MCF 10A (cell line): ENCODE measurements at places on chromosomes 1 and 21. TPM values are rescaled to one million over a fixed set of nuclear protein-coding genes. Genes with fewer than 3 reads are reported as not detected.

The PPM1J gene
- total RNA-seq = 0.88 and 1.5 TPM in 2 replicates

The LIPI gene
- total RNA-seq = not detected in 2 replicates

The COL9A2 gene
- not detected in 2 replicates for total RNA-seq

The FMOD gene
- not detected in 2 replicates for total RNA-seq

The AGL gene
- total RNA-seq = 8.9 and 9.1 TPM in 2 replicates

The UTS2 gene
- not detected in 2 replicates for total RNA-seq

The TMIGD3 gene
- total RNA-seq = not detected in 2 replicates

The RPTN gene
- not detected in 2 replicates for total RNA-seq

The NEK2 gene
- total RNA-seq = 33.4 and 44.5 TPM in 2 replicates

The PRELP gene
- not detected in 2 replicates for total RNA-seq

The ELF3 gene
- total RNA-seq = 0.10 and 0.33 TPM in 2 replicates

DNA sequence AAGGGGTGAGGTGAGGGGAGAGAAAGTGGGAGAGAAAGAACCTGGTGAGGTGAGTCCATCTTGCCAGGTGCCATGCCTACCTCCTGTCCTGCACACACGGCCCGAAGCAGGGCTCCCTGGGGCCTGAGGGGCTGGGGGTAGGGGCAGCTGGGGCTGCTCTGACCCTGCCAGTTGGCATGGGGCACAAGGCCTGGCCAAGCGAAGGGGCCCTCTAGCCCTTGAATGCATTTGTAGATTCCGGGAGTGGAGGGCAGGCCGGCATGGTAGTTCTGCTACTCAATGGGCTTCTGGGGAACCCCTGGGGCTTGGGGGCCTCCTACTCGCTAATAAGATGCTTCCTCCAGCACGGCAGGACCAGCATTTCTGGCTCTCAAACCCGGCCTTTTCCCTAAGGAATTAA lies 3.6 kb upstream of the PRDM16 start:
- DNase-seq = no peak

- DNase-seq = peak; percentile 80
Measured at GRCh38 chr1:89907727-89908212, 86.9 kb downstream of the LRRC8D start.

- peak; percentile 37 for DNase-seq
Measured at GRCh38 chr1:7389906-7390603, 381.0 kb upstream of the VAMP3 start.

- no peak for DNase-seq
Measured at GRCh38 chr1:31627301-31627929, 9.9 kb downstream of the HCRTR1 start.

DNA sequence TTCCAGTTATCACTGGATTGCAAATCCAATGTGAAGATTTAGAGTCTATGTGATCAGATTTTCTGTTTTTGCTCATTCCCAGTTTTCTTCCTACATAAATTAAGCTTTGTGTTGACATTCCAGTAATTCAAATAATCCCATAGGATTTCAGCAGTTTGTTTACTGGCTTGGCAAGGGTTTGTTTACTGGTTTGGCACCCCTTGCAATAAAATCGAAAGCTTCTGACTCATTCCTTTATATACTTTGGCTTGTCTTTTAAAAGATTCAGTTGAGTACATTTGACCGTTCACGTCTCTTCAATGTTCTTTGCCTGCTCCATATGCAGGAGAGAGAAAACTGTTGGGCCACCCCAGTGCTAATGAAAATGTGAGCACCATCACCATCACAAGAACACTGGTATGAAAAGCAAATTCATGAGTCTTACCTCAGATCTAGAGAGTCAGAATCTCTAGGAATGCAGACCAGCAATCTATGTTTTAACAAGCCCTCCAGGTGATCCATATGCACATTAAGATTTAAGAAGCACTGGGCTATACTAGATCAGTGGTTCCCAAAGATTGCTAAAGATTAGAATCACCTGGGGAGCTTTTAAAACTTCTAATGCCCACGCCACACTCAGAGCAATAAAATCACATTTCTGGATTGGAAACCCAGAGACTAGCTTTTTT lies 32.8 kb downstream of the ZC3H11B start:
- peak; percentile 36 for DNase-seq

DNA sequence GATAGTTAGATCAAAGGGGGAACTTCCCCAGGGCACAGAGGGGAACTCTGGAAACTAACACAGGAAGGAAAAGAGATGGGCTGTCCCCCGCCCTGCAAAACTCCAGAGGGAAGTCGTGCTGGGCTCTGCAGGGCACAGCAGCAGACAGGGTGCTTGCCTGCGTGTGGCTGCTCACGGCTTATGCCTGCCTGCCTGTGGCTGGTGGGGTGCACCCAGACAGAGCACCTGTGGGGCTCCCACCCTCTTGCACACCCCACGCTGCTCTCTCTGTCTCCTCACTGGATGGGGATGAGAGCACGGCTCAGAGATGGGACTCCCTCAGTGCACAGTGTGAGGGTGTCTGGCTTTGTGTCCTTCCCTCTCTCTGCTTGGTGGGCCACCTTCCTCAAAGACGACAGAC lies 13.5 kb upstream of the ETV3L start:
- no peak for DNase-seq

DNA sequence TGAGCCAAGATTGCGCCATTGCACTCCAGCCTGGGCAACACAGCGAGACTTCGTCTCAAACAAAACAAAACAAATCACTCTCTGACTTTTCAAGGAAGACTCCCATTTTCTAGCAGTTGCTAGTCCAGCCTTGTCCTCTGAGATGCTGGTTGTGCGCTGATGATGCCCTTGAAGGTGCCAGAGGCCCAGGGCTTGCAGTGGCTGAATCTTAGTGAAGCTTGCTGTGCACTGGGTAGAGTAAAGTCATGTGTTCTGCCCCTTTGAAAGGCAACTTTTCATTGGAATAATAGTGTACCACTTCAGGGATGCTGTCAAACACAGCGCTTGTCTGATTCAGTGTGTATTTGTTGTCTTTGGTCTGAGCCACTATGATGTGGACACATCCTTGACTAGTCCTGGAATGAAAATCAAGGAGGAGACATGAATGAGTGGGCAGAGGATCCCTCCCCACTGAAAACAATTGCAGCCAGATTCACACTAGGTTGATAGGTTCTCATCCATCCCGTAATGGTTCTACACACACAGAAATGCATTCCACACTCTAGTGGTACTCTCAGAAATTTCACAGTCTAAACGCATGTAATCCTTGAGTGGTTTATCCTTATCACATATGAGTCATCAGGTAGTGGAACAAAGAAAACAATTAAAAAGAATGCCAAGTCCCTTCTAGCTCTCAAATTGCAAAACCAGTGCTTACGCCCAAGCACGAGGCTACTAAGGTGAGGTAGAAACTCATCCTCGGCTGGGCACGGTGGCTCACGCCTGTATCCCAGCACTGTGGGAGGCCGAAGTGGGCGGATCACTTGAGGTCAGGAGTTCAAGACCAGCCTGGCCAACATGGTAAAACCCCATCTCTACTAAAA lies 17.8 kb upstream of the TDRD10 start:
- DNase-seq = peak; percentile 79

- no peak for DNase-seq
Measured at GRCh38 chr1:18877282-18877681, 17.8 kb upstream of the TAS1R2 start.

DNA sequence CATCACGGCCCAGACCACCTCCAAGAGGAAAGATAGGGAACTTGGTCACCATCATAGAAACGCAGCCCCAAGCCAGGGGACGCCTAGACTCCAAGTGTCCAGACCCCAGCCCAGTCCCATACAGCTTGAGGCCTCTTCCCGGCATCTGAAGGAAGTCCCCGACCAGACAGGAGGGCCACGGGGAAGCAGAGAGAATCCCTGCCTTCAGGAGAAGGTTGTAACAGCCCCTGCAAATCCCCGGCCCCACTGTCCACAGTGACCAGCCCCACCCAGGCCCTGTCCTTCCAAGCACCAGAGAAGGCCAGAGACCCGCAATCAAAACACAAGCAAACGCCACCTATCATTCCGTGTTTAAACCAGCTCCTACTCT lies 1.7 kb downstream of the SLC19A1 start:
- no peak for DNase-seq

DNA sequence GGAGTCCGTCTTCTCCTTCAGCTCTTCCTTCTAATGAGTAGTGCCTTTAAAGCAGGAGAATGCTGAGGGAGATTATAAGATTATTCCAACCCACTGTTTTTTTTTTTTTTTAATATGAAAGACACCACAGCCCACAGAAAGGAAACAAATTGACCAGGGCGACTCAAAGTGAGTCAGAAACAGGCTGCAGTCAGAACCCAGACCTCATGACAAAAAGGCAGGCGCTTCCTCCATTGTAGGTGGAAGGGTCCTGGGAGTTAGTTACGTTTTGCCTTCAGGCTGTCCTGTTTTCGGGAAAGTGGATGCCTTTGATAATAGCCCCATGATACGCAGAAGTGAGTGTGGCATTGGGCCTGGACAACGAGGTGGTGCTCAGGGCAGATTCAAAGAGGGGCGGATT lies 21.0 kb downstream of the PLXNA2 start:
- no peak for DNase-seq

DNA sequence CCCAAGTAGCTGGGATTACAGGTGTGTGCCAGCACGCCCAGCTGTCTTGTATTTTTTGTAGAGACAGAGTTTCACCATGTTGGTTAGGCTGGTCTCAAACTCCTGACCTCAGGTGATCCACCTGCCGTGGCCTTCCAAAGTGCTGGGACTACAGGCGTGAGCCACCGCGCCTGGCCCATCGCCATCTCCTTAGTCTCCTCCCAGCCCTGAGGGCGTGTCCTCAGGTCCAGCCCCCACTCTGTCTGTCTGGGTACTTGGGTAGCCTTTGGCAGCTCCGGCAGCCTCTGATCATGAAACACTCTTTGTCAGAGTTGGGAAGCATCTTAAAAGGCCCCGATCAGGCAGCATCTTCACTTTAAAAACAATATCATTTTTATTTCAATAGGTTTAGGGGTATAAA lies 90.3 kb upstream of the DISP3 start:
- DNase-seq = no peak

DNA sequence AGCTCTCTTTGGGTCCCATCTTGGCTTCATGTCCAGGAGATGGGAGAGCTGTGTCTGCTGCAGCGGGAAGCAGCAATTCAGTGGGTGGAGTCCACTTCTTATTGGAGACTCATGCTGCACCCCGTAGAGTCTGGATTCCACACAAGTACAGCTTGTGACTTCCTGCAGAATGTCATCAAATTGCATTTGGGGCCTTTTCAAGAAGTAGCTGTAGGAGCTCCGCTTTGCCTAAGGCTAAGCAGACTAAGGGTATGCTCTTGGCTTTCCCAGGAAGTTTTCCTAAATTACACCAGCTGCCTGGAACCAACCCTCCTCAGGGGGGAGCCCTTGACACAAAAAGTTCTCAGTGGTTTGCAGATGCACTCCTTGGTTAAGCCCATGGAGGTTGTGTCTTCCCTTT lies 5.7 kb upstream of the MOB3C start:
- peak; percentile 61 for DNase-seq

DNA sequence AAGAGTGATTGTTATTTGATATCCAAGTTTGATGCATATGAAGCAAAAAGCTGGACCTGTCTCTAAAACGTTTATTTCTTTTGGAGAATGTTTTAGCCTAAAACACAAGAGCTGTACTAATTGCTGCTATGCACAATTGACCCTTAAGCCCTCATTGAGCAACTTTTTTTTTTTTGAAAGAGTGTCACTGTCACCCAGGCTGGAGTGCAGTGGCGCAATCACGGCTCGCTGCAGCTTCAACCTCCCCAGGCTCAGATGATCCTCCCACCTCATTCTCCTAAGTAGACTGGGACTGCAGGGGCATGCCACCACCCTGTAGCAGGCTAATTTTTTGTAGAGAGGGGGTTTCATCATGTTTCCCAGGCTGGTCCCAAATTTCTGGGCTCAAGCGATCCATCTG lies 129.1 kb downstream of the PIK3R3 start:
- DNase-seq = no peak

GRCh38 chr1:160453443-160453842 lies 53.1 kb downstream of the VANGL2 start:
- DNase-seq = no peak

DNA sequence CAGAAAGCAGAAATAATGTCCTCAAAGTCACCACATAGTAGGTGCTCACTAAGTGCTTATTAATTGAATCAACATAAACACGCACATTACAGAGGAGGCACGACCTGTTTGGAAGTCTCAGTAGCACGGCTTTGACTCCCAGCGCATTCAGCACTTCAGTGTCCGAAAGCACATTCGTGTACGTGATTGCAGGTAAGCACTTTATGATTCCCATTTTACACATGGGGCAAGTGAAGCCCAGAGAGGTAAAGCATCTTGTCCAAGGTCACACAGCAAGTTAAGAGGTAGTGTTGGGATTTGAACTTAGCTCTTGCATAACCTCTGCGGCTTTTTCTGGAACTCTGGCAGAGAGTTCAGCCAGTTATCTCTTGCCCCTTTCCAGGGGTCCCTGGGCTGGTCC lies 85.2 kb upstream of the WNT4 start:
- no peak for DNase-seq

DNA sequence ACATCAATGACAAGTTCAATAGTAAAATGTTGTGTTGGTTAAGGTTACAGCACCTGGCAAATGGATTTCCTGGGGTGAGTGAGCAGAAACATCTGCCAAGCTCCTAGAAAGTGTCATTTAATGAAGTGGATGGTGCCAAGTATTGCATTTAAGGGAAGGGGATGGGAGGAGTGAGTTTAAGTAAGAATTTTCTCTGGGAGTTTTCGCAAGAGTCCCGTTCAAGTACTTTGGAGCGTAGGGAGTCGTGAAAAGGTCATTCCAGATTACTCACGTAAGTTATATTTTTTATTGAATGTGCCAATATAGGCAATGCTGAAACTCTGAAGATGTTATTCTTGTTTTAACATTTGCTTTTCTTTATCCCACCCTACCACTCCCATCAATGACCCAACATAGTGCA lies 117.4 kb upstream of the RAB3GAP2 start:
- peak; percentile 87 for DNase-seq

DNA sequence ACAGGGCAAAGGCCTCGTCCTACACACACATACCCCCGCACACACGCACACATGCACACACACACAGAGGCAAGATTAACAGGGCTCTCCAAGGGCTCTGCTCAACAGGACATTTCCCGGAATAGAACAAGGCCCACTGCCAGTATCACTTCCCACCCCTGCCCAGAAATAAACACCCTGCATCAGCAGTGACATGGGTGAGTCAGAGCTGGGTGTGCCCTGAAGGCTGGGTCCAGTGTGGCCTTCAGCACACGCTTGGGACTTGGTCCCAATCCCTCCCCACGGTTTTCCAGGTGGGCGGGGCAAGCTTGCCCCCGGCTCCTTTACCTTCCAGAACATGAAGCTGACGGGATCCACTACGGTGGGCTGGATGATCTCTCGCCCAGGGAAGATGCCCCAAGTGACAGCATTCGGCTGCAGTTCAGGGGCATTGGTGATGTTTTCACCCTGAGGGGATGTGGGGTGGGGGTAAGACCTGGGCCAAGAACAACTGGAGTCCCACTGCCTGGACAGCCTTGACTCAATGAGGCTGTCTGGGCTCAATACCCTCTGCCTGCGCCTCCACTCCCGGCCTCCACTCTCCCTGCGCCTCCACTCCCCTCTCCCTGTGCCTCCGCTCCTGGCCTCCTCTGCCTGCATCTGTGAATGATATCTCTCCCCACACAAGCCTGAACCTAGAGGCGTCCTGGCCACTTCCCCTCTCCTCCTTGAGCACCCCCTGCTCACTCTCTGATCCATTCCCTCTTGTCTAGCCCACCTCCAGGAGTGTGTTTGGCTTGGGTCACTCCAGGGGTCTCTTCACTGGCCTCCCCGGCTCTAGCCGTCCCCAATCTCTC lies 14.7 kb downstream of the MTHFR start:
- peak; percentile 97 for DNase-seq

- DNase-seq = no peak
Measured at GRCh38 chr1:210616356-210616755, 287.7 kb downstream of the HHAT start.
